ENCODE measurements at places on chromosomes 11 and 22.

GRCh38 chr11:36214976-36215692 is 74.1 kb downstream of the COMMD9 start:
- DNase-seq: no peak

DNA sequence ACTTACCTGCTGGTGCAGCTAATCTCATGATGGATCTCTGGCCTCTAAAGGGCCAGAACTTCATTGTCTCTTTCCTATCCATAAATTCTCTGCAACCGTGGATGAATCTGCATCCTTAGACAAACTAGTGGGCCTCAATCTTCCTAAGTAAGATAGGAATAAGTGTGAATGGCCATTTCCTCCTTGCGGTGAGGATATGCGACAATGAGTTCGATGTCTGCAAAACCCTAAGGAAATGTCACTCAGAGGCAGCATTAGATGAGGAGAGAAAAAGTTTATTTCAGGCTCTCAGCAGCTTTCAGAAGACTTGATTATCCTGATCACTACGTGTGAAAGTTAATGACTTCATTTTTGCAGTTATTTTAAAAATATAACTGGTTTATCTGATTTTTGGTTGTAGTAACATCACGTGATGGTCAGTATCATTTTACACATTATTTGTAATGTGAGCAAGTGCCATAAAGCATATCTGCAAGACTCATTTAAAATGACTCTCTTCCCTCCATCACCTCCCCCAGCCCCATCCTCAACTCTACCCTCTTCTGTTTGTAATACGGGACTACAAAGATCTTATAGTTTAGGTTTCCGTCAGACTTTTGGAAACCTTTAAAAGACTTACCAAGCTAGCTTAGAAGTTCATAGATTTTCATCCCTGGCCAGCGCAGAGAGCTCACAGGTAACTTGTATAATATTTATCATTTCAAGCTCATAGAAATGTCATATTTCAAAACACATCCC is 10.2 kb downstream of the GRAP2 start:
- no peak for DNase-seq

DNA sequence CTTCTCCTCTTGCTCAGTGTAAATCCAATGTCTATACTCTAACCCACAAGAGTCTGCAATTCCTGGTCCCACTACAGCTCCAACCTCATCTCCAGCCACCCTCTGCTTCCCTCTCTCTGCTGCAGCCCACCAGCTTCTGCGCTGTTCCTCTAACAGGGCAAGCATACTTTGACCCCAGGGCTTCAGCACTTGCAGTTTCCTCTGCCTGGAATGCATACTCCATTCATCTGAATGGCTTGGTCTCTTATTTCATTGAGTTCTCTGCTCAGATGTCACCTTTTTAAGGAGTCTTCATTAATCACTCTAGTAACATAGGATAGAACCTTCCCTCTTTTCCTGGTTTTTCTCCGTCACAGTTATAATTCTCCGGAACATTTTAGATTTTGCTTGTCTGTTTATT is 141.6 kb downstream of the BUD13 start:
- no peak for DNase-seq

DNA sequence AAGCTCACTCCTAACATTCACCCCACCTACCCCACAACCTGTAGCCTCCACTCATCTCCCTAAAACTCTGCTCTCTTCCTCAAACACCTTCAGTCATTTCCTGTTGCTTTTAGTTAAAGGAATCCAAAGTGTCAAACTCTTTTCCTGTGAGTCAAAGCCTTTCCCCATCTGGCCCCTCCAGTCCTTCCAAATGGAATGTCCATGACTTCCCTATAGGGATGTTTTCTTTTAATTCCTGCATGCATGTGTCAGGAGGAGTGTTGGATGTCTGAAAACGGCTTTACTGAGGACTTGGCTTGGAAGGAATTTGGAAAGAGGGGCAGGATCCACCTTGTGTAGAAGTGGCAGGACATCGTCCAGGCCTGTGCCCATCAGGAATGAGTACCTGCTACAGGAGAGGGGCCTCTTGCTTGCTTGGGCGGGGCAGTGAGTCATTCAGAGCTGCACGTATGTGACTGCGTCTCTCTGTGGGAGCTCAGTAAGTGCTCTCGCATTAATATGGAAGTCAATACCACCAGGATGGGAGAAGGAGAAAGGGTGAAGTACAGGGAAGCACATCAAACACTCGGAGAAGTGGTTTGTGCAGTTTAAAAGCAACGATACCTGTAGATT is 491.9 kb downstream of the OPCML start:
- no peak for DNase-seq

DNA sequence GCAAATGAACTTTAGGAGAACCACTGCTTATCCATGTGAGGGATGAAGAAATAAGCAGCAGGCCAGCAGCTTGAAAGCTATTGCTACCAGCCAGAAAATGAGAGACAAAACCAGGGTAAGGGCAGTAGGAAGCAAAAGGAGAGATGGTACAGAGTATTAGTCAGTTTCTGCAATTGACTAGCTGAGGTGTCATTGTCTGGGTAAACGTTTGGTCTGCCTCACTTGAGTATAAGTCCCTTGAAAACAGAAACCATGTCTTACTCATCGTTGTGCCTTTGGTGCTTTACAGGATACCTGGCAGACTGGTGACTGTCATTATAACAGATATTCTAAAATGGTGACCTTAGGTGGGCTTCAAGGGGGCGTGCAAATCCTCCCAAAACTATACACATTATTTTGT is 63.9 kb upstream of the USP47 start:
- DNase-seq: no peak

GRCh38 chr11:116193321-116194131 is 579.3 kb downstream of the BUD13 start:
- DNase-seq: no peak

GRCh38 chr22:31046539-31047226 is 34.4 kb upstream of the SMTN start:
- DNase-seq: no peak

- DNase-seq: no peak
Observed at GRCh38 chr22:45586651-45587405, 84.1 kb downstream of the FBLN1 start.

DNA sequence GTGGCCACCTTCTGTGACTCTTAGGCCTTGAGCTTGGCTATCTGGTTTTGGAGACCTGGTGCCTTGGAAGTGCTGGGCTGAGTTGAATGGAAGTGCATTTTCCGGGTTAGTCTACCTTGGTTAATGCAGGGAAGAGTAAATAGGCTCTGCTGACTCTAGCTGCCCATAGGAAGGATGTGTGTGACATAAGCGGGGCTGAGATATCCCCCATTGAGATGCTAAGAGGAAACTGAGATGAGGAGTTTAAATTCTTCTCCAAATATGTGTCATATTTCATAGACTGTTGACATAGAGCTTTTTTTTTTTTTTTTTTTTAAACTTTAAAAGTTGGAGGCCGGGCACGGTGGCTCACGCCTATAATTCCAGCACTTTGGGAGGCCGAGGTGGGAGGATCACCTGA is 30.8 kb downstream of the ZNRF3 start:
- DNase-seq: no peak

- no peak for DNase-seq
Observed at GRCh38 chr22:44245867-44246266, 65.1 kb downstream of the PARVG start.

DNA sequence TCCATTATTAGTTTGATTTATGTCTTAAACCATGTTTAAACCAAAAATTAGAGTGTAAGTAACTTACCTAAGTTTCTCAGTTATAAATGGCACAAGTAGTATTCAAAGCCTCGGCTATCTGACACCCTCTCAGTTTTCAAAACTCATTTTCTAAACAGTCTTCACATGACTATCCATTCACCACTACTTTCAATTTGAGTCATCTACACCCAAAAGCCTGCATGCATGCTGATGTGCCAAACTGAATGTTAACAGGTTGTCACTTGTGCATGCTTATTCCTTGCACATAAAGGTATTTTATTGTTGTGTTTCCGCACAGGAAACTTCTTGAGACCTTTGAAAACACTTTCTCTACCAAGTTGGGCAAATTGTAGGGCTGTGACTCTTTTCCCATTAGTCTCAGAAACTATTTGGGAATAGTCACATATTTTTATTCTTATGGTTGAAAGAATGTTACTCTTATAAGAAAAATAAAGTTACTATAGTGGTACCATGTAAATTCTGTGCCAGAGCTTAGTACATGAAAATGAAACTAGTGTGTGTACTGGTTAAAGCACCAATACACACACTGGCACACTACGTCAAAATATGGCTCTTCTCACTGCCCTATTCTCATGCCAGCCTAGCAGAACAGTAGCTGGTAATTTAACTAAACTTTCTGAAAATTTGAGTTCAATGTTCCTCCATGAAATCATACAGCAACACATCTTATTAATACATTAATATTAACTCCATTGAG is 2.2 kb upstream of the OR51E2 start:
- DNase-seq: no peak

DNA sequence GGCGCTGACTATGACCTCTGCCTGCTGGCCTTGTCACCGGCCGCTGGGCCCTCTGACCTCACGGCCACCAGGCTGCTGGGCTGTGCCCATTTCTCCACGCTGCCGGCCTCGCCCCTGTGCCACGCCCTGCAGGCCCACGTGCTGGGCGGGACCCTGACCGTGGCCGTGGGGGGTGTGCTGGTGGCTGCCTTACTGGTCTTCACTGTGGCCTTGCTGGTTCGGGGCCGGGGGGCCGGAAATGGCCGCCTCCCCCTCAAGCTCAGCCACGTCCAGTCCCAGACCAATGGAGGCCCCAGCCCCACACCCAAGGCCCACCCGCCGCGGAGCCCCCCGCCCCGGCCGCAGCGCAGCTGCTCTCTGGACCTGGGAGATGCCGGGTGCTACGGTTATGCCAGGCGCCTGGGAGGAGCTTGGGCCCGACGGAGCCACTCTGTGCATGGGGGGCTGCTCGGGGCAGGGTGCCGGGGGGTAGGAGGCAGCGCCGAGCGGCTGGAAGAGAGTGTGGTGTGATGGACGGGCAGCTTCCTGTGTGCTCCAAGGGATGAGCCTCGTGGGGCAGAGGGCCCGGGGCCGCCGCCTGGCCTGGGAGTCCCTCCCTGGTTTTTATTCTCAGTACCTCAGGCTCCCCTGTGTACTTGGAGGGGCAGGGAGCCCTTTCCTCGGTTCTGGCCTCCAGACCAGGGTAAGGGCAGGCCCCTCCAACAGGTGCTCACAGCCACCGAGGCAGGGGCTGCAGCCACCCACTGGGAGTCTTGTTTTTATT is 3.0 kb downstream of the LRFN4 start:
- DNase-seq: no peak

DNA sequence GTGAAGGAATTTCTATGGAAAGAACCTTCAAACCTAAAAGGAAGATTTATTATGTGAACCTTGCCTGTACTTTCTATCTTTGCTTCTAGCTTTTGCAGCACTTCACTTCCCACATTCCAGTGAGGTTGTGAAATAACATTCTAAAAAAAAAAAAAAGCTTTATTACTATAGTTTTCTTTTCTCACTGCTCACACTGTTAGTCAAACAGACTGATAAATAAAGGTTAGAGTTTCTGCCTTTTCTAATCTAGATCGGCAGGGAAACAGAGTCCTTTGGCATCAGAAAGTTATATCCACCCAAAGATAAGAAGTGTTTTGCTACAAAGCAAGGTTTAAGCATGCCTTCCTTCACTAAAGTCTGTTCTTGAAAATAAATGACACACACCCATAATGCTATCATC is 2.8 kb downstream of the AAMDC start:
- DNase-seq: no peak

GRCh38 chr22:17647991-17648390 is 9.4 kb downstream of the BCL2L13 start:
- no peak for DNase-seq

GRCh38 chr11:121383716-121384115 is 68.4 kb upstream of the SORL1 start:
- no peak for DNase-seq

DNA sequence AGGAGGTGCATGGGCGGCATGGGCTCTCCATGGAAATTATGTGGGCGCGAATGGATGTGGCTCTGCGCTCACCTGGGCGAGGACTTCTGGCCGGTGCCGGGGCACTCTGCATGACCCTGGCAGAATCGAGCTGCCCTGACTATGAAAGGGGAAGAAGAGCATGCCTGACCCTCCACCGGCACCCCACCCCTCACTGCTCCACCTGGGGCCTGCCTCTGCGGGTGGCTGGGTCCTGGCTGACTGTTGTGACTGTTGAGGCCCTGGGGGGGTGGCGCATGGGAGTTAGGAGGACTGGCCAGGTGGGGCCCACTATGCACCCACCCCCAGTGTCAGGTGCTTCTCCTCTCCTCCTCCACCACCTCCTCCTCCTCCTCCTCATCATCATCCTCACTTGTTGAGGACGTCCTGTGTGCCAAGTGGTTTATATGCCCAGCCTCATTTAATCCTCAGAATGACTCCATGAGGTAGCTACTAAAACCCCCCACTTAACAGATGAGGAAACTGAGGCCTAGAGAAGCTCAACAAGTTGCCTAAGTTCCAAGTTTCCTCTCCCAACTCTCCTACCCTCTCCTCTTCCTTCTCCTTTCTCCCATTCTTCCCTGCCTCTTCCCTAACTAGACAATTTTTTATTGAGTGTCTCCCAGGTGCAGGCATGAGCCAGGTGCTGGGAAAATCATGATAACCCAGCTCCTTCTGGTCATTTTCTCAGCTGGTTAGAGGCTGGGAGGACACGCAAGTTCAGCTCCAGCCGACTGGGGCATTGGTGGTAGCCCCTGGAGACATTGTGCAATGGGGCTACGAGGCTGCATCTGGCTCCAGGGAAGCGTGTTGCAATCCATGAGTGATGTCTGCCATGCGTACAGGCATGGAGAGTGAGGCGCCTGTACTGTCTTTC is 2.3 kb downstream of the MYEOV start:
- DNase-seq: peak; percentile 34

GRCh38 chr11:27215471-27216269 is 147.3 kb downstream of the CCDC34 start:
- DNase-seq: no peak

GRCh38 chr11:115806056-115806455 is 301.8 kb upstream of the CADM1 start:
- no peak for DNase-seq

GRCh38 chr22:23264610-23265367 is 84.5 kb downstream of the BCR start:
- no peak for DNase-seq

GRCh38 chr11:71193431-71193830 is 58.9 kb downstream of the SHANK2 start:
- DNase-seq: no peak

- DNase-seq: no peak
Observed at GRCh38 chr11:111310088-111310487, 11.7 kb downstream of the POU2AF3 start.

DNA sequence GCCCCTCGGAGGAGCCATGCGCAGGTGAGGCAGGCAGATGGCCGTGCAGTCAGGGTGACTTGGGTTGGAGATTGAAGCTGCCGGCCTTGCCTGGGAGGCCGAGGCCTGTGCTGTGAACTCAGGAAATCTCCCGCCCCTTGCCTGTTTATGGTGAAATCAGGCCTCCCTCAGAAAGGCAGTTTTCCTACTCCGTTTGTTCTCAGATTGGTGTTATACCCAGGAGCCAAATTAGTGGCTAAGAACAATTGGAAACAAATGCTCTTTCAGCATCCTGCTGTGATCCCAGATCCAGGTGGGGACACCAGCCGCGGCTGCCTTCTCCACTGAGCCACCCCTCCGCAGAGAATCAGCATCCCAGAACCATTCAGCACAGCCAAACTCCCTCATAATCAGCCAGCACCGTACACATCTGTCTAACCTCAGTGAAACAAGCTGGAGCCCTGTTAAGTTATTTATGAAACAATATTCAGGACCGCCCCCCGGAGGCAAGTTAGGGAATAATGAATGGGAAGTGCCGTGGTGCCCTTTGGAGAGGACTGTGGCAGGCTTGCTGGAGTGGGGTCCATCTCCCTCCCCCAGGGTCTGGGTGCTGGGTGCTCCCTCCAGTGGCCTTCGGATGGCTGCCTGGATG is 60.0 kb downstream of the PKNOX2 start:
- no peak for DNase-seq

All from GOT3 (cell line).